ENCODE measurements at places on chromosomes 2 and 18. TPM values are rescaled to one million over a fixed set of nuclear protein-coding genes. Genes with fewer than 3 reads are reported as not detected.

PAIP2B gene
- 2.2 TPM for total RNA-seq

HRH4 gene
- 0.65 TPM for total RNA-seq

CHMP3 gene
- total RNA-seq = 36.5 TPM

ABCB6 gene
- 11.5 TPM for total RNA-seq

RNF144A gene
- 22.7 TPM for total RNA-seq

OBSL1 gene
- 0.94 TPM for total RNA-seq

SFTPB gene
- not detected for total RNA-seq

RAD51AP2 gene
- not detected for total RNA-seq

PTPN2 gene
- total RNA-seq = 73.3 TPM

DSC3 gene
- not detected for total RNA-seq

TRIM54 gene
- not detected for total RNA-seq

XDH gene
- not detected for total RNA-seq

SGPP2 gene
- total RNA-seq = 20.8 TPM

HOXD3 gene
- total RNA-seq = not detected

CNNM4 gene
- 8.2 TPM for total RNA-seq

GCC2 gene
- 43.6 TPM for total RNA-seq

ACMSD gene
- total RNA-seq = not detected

CTAGE1 gene
- total RNA-seq = not detected

SLC16A14 gene
- total RNA-seq = 1.1 TPM

DSC2 gene
- total RNA-seq = not detected

IL36B gene
- total RNA-seq = not detected

ALK gene
- not detected for total RNA-seq

ADAM23 gene
- total RNA-seq = 2.3 TPM

TMEM185B gene
- 19.7 TPM for total RNA-seq

SP3 gene
- total RNA-seq = 90.1 TPM

NOL4 gene
- not detected for total RNA-seq

PTRHD1 gene
- 20.3 TPM for total RNA-seq

RETSAT gene
- 22.6 TPM for total RNA-seq

CHN1 gene
- total RNA-seq = 3.8 TPM

DES gene
- not detected for total RNA-seq

RBFA gene
- 29.5 TPM for total RNA-seq

SERPINB3 gene
- total RNA-seq = not detected

PDE1A gene
- total RNA-seq = not detected

ALPG gene
- total RNA-seq = not detected

KCNG3 gene
- not detected for total RNA-seq

SKOR2 gene
- not detected for total RNA-seq

GPR75 gene
- 0.48 TPM for total RNA-seq

ECEL1 gene
- total RNA-seq = 0.10 TPM

COL4A4 gene
- total RNA-seq = not detected

SAG gene
- 1.3 TPM for total RNA-seq

MEP1B gene
- total RNA-seq = 0.10 TPM

DSG1 gene
- not detected for total RNA-seq

EN1 gene
- total RNA-seq = not detected

CYTIP gene
- total RNA-seq = 369 TPM

SRBD1 gene
- 20.5 TPM for total RNA-seq

LIPG gene
- total RNA-seq = 0.17 TPM

SLC66A3 gene
- total RNA-seq = 15.9 TPM

GLB1L gene
- 4.9 TPM for total RNA-seq

INO80B gene
- 35.0 TPM for total RNA-seq

UGT1A3 gene
- not detected for total RNA-seq

SLC8A1 gene
- 0.12 TPM for total RNA-seq

CELF4 gene
- total RNA-seq = not detected

EFR3B gene
- total RNA-seq = 1.5 TPM

ATP6V1C2 gene
- not detected for total RNA-seq
